CD4-positive, alpha-beta T cell treated with Interleukin-10 for 1 hour (primary cell): ENCODE measurements at places on chromosomes 12 and 14.

DNA sequence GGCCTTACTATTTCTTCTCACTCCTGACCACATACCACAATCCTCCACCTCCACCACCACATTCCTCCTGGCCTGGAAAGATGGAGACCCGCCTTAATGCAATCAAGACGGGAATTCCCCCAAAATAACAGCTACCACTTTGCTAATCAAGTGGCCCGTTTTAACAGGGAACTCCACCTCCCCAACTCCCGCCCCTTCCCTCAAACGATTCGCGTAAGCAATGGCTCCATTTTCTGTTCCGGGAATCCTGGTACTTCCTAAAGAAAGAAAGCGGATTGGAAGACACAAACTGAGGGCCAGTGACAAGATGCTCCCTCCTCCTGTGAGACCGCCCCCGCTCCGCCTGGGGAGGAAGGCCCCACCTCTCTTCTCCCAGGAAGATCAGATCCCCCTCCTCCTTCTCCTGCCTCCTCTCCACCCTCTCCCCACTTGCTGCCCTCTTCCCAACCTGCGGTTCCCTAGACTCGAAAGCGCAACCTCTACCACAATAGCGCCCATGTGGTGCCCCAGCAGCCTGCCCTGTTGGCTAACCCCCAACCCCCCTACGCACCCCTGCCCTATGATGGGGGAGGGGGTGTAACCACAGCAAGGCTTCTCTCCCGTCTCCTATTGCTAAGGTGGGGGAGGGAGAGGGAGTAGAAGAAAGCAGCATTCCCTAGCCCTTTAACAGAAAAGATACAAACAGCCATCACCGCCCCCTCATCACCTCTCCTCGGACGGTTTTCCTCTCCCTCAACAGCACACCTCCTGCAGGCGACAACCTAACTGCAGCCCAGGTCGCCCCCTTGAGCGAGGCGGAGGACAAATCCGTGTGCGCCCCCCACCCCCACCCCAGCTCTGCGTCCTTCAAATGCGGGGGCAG, 777 bp downstream of the ARF3 start:
- DNase-seq, result peak; percentile 58

GRCh38 chr12:90836689-90837088, 118.3 kb downstream of the CCER1 start:
- DNase-seq, result no peak

GRCh38 chr12:65155784-65156183, 13.6 kb upstream of the LEMD3 start:
- DNase-seq, result no peak

DNA sequence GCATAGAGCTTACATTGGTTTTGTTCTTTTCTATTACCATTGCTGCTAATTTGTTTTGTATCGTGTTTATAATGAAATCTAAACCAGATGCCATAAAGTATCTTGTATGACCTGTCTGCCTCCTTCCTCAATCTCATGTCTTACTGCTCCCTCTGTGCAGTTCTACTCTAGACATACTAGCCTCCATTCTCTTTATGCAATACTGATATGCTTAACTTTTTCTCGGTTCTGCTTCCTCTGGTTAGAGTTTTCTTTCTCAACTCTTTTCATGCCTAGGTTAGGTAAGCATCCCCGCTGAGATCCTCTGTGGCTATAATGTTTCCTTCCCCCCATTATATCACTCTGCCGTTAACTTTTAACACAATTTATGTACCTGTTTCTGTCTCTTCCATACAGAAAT, 852.3 kb downstream of the TRHDE start:
- no peak for DNase-seq

- no peak for DNase-seq
Measured at GRCh38 chr12:29957835-29958234, 174.1 kb upstream of the TMTC1 start.

GRCh38 chr14:71590131-71590530, 342.1 kb upstream of the RGS6 start:
- DNase-seq, result no peak

- peak; percentile 93 for DNase-seq
Measured at GRCh38 chr12:109880043-109880931, at the start of gene GLTP. Gene GLTP, minus strand, starts transcription at chr12:109880541. Its CDS starts 167 bp downstream, at chr12:109880374.

- no peak for DNase-seq
Measured at GRCh38 chr12:95509300-95509699, 35.3 kb downstream of the METAP2 start.
